ENCODE measurements at places on chromosomes 7 and 10. TPM values are rescaled to one million over a fixed set of nuclear protein-coding genes. Genes with fewer than 3 reads are reported as not detected.

Gene PRKAR2B
- total RNA-seq = 34.7 TPM

Gene SGMS1
- total RNA-seq = 66.5 TPM

Gene PRSS37
- not detected for total RNA-seq

Gene TRPV5
- total RNA-seq = 1.3 TPM

- no peaks in the 10 kb centered on the region for H3K36me3 ChIP-seq
- no peaks in the 10 kb centered on the region for H3K27me3 ChIP-seq
- peak overlapping the region; percentile 45 for H3K4me3 ChIP-seq
- H3K27ac ChIP-seq = peak overlapping the region; percentile 23
- H3K4me1 ChIP-seq = no peaks in the 10 kb centered on the region
- no peak for DNase-seq
These were observed 739 bp upstream of the MEST start for GRCh38 chr7:130490888-130491804.

Gene DEPP1
- 2,057 TPM for total RNA-seq

Gene CHCHD2
- total RNA-seq = 363 TPM

GRCh38 chr7:50580057-50580456, 14.9 kb upstream of the DDC start:
- H3K27ac ChIP-seq = no peak overlapping the region
- H3K4me3 ChIP-seq = no peak overlapping the region
- DNase-seq = no peak
- H3K27me3 ChIP-seq = no peaks in the 10 kb centered on the region
- H3K36me3 ChIP-seq = no peaks in the 10 kb centered on the region
- H3K4me1 ChIP-seq = no peaks in the 10 kb centered on the region

Gene GJD4
- not detected for total RNA-seq

Gene CHRM2
- total RNA-seq = not detected

- no peaks in the 10 kb centered on the region for H3K27me3 ChIP-seq
- H3K36me3 ChIP-seq = no peaks in the 10 kb centered on the region
- DNase-seq = no peak
- H3K4me3 ChIP-seq = no peak overlapping the region
These were observed 53.3 kb upstream of the TCF7L2 start for GRCh38 chr10:112896722-112897121.

Gene MEOX2
- total RNA-seq = 14.2 TPM

Gene KCNH2
- 0.29 TPM for total RNA-seq

GRCh38 chr7:98993024-98993897, 114.9 kb downstream of the TRRAP start:
- H3K36me3 ChIP-seq = peaks cover 33% of the 10 kb centered on the region
- H3K4me3 ChIP-seq = no peak overlapping the region
- H3K27me3 ChIP-seq = no peaks in the 10 kb centered on the region
- H3K27ac ChIP-seq = no peak overlapping the region
- no peaks in the 10 kb centered on the region for H3K4me1 ChIP-seq
- no peak for DNase-seq

GRCh38 chr7:8060241-8060640, 91.6 kb downstream of the GLCCI1 start:
- no peak overlapping the region for H3K4me3 ChIP-seq
- H3K27ac ChIP-seq = no peak overlapping the region
- H3K4me1 ChIP-seq = no peaks in the 10 kb centered on the region

DNA sequence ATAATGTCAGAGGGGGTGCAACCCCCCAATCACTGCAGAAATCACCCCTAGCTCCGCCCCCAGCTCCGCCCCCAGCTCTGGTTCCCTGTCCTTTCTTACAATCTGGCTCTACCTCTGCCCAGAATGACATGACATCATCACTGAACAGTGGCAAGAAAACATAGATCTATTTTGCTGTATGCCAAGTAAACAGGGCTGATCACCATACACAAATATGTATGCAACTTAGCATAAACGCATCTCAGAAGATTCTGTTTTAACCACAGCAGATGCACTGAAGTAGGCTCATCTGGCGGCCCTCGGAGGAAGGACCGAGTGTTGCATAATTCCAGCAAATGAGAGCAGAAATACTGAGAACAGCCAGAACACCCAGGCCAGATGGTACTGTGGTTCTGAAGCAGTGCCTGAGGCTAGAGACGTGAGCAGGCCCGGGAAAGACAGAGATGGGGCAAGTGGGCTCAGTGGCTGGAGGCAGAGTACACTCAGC, 293.3 kb upstream of the KLF14 start:
- H3K27ac ChIP-seq = peak overlapping the region; percentile 31
- no peaks in the 10 kb centered on the region for H3K4me1 ChIP-seq
- no peak overlapping the region for H3K4me3 ChIP-seq
- H3K27me3 ChIP-seq = no peaks in the 10 kb centered on the region

- no peaks in the 10 kb centered on the region for H3K36me3 ChIP-seq
- peak overlapping the region; percentile 0 for H3K27ac ChIP-seq
- peak; percentile 45 for DNase-seq
- H3K4me1 ChIP-seq = no peaks in the 10 kb centered on the region
- no peaks in the 10 kb centered on the region for H3K27me3 ChIP-seq
These were observed 60.1 kb upstream of the CAPZA2 start for GRCh38 chr7:116802144-116802745.

Gene ENO4
- 1.9 TPM for total RNA-seq

Gene ATG9B
- 2.0 TPM for total RNA-seq

Gene NME8
- not detected for total RNA-seq

Gene VSTM4
- 17.3 TPM for total RNA-seq

DNA sequence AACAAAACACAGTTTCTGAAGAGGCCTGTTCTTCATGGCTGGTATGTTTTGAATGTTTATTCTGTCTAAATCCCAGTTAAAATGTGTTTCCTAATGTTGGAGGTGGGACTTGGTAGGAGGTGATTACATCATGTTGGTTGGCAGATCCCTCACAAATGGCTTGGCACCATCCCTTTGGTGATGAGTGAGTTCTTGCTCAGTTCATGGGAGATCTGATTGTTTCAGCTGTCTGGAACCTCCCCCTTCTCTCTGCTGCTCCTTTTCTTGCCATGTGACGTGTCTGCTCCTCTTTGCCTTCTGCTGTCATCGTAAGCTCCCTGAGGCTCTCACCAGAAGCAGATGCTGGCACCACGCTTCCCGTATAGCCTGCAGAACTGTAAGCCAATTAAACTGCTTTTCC, 383.6 kb upstream of the TPK1 start:
- no peaks in the 10 kb centered on the region for H3K4me1 ChIP-seq
- no peak overlapping the region for H3K4me3 ChIP-seq
- H3K27me3 ChIP-seq = no peaks in the 10 kb centered on the region
- H3K27ac ChIP-seq = no peak overlapping the region

Gene FUOM
- 13.8 TPM for total RNA-seq

DNA sequence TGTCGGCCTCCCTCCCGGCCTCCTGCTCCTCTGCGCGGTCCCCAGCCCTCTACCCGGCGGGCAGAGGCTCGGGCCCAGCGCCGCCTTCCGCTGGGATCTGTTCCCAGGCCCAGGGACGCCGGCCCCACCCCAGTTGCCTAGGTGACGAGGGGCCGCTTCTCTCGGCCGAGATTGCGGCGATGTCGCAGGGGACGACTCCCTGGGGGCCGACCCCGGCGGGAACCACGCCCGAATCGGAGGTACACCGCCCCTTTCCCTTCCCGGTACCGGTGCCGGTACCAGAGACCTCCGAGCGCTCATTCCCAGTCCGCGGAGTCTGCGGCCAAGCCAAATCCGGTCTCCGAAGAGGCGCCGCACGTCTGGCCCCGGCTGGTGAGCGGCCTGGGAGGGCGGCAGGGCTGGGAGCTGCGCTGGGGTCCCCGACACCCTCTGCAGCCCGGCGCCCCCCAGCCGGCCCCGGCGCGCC, at the start of gene CABCOCO1:
Gene CABCOCO1 (plus strand): TSS at position 136 of the 466 bp plus-strand sequence. CDS start 44 bp downstream, at position 180.
- no peaks in the 10 kb centered on the region for H3K36me3 ChIP-seq
- peak within 1 kb of the TSS; percentile 79 for H3K4me3 ChIP-seq
- peak within 1 kb of the TSS; percentile 68 for H3K27ac ChIP-seq
- H3K4me1 ChIP-seq = no peaks in the 10 kb centered on the region
- no peaks in the 10 kb centered on the region for H3K27me3 ChIP-seq

Gene ICA1
- 45.7 TPM for total RNA-seq

Gene PVRIG
- 1.2 TPM for total RNA-seq

DNA sequence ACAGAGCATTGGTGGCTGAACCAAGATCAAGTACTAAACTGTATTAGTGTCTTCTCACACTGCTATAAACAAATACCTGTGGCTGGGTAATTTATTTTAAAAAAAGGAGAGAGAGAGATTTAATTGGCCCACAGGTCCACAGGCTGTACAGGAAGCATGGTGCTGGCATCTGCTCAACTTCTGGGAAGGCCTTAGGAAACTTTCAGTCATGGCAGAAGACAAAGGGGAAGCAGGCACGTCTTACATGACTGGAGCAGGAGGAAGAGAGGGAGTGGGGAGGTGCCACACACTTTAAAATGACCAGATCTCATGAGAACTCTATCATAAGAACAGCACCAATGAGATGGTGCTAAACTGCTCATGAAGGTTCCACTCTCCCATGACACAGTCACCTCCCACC, 95.2 kb upstream of the JCAD start:
- H3K27me3 ChIP-seq = no peaks in the 10 kb centered on the region
- H3K4me3 ChIP-seq = no peak overlapping the region
- DNase-seq = no peak
- H3K36me3 ChIP-seq = no peaks in the 10 kb centered on the region
- peak overlapping the region; percentile 55 for H3K27ac ChIP-seq
- H3K4me1 ChIP-seq = no peaks in the 10 kb centered on the region

Gene FGFBP3
- total RNA-seq = 0.66 TPM

Gene ADIRF
- total RNA-seq = 1,074 TPM

DNA sequence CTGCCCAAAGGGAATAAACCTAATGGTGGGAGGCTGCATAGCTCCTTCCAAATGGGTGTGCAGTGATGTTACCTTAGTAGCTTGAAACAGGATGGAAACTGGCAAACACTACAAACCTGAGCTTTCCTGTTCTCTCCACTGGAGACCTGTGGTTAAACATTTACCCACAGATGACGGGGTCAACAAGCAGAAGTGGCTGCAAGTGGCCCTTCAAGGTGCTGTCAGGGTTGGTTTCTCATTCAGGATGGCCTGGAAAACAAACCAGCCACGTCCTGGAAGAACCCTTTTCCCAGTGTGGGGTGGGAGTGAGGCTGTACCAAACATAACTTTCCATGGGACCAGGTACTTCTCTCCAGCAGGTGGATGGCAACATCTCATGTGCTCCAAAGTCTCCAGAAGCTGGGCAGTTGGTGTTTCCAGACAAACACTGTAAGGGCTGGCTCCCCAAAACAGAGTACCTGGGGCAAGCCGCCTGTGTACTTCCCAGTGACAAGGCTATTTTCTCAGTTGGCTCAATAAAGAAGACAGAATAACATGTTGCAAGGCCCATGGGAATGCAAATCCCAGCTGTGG, 67.5 kb downstream of the DNAJB9 start:
- no peak for DNase-seq
- H3K27me3 ChIP-seq = no peaks in the 10 kb centered on the region
- no peaks in the 10 kb centered on the region for H3K4me1 ChIP-seq
- no peaks in the 10 kb centered on the region for H3K36me3 ChIP-seq

Gene FGFR2
- total RNA-seq = 44.3 TPM

Gene SYT15
- 3.8 TPM for total RNA-seq

DNA sequence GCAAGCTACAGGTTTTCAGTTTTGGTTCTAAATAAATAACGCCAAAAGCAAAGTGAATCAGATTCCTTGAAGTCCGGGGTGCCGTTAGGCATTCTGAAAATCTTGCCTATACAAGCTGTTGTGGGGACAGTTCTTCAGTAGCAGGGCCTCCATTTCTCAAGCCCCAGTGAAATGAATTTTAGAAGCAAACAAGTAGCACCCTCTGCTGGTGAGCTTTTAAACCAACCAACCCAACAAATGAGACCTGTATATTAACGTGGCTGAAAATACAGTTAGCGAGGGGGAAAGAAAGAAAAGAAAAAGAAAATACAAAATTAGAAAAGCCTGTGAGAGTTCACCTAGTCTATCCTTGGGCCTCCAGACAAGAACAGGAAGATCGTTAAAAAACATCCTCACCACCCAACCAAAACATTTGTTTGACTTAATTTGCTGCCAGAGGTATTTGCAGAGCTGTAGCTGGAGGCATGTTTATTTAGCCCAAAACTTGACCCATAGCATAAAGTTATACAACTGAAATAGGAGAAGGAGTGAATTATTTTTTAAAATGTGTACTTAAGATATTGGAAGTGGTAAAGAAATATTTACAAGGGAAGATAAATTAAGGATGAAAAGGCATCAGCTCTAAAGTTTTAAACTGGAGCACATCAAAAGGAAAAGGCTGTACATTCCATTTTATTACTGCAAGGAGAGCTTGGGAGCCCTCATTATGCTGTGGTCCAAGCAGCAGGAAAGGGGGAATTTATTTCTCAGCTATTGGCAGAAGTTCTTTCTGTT, 98.9 kb downstream of the DYNC1I1 start:
- H3K27ac ChIP-seq = no peak overlapping the region
- H3K4me1 ChIP-seq = no peaks in the 10 kb centered on the region
- no peaks in the 10 kb centered on the region for H3K36me3 ChIP-seq
- no peak overlapping the region for H3K4me3 ChIP-seq

DNA sequence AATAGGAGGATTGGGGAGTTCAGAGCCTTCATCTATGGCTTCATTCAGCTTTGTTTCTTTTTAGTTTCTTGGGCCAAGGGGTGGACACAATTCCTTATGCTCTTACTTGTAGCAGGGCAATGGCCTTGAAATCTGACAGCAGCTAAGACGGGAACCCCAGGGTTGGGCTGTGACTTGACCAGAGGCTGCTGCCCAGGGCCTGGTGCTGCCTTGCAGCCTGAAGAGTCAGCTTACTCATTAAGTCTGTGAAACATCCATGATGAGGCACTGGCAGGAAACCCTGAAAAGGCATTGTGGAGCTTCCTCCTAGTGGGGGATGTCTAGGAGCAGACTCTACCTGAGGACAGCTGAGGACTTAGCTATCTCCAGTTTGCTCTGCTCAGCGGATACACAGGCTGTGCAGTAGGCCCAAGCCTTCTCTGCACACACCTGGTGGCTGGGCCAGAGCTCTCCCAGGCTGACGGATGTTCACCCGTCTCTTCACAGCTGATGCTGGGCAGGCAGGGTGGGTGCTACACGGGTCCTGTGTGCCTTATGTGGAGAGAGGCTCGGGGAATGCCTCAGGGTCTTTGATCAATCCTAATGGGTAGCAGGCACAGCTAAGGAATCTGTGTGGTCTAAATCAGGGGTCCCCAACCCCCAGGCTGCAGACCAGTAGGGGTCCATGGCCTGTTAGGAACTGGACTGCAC, 17.8 kb downstream of the CXCL12 start:
- no peak overlapping the region for H3K4me3 ChIP-seq
- H3K27me3 ChIP-seq = no peaks in the 10 kb centered on the region
- H3K36me3 ChIP-seq = no peaks in the 10 kb centered on the region
- H3K27ac ChIP-seq = no peak overlapping the region

DNA sequence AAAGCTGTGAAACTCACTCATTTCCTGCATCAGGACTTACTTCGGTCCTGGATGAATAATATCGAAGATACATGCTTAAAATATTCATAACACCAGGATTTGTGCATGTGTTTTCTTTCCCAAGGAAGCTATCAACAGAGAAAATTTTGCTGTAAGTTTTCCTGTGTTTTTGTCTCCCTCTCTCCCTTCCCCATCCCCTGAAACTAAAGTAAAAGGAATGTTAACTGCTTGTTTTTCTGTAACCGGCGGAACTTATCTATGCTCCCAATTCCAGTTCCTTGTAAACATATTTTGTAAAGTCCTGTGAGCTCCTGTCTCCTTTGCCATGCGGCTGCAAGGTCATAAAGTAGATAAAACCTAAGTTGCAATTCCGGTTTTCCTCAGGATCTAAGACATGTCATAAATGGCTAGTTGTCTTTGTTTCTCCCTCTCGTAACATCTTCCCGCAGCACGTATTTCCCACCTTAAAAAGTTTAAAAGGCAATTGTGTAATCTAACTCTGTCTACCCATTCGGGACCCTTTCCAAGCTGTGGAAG, 79.0 kb upstream of the POM121L12 start:
- no peaks in the 10 kb centered on the region for H3K27me3 ChIP-seq
- H3K27ac ChIP-seq = no peak overlapping the region
- no peaks in the 10 kb centered on the region for H3K4me1 ChIP-seq
- H3K4me3 ChIP-seq = no peak overlapping the region
